ENCODE measurements at places on chromosomes 2 and 18. TPM values are rescaled to one million over a fixed set of nuclear protein-coding genes. Genes with fewer than 3 reads are reported as not detected.

Gene POTEJ
- not detected for total RNA-seq

Gene ZNF892
- 2.9 TPM for total RNA-seq

Gene STK25
- total RNA-seq, result 89.2 TPM

Gene ERFE
- total RNA-seq, result 1.2 TPM

Gene LYPD6
- 0.27 TPM for total RNA-seq

GRCh38 chr2:194004590-194005206 lies 1652.3 kb upstream of the SLC39A10 start:
- DNase-seq, result no peak

DNA sequence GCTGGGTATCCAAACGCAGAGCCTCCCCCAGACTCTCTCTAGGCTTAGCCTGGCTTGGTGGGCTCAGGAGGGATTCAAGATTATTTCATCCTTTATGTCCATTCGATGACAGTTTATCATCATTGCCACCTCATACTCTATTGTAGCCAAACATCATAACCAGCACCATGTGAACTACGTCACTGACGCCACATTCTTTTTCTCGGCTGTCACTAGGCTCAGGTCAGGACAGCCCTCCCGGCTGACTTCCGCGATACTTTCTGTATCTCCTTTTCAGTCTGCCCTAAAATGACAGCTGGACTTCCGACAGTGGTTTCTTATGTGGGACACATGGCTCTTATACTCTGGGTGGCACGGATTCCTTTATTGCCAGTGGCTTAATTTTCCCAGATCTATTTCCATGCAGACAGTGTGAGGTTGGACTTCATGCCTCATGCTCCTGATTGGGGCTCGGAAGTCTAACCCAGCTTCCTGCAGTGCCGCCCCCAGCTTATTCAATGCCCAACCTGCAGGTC lies 39.8 kb upstream of the SMIM21 start:
- DNase-seq, result no peak

DNA sequence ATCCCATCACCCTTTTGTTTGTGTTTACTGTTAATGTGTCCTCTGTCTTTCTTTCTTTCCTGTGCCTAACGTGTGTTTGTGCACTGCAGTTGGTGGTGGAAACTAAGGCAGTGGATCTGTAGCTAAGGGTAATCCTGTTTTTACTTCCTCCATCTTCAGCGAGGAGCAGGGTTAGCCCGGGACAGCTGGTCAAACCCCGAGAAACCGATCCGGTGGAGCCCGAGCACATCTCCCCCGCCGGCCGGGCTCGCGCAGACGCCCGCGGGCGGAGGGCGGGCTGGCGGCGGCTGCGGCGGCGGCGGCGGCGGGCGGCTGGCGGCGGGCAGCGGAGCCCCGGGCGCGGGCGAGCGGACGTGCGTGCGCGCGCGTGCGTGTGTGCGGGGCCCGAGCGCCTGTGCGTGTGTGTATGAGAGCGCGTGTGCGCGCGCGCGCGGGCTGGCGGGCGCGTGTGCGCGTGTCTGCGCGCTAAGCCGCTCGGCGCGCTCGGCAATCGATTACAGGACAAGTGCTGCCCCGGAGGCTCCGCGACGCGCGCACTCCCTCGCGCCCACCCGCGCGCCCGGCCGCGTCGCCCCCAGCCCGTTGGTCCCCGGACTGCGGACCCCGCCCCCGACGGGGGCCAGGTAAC lies at the start of gene IKZF2:
TSS of gene IKZF2 (minus strand) at position 176 of the 628 bp plus-strand sequence. CDS start 2,983 bp downstream, outside the sequence.
- peak; percentile 90 for DNase-seq

GRCh38 chr2:221677688-221678087 lies 105.6 kb upstream of the EPHA4 start:
- DNase-seq, result no peak

Measured in left cardiac atrium (tissue), 4 donors.